ENCODE measurements at places on chromosomes 2 and 18. TPM values are rescaled to one million over a fixed set of nuclear protein-coding genes. Genes with fewer than 3 reads are reported as not detected.

The SERPINB7 gene
- polyA plus RNA-seq, result 1.1 TPM

The IL36G gene
- 6.2 TPM for polyA plus RNA-seq

The RAX gene
- polyA plus RNA-seq, result 0.01 TPM

The CTDP1 gene
- polyA plus RNA-seq, result 13.0 TPM

The LDLRAD4 gene
- polyA plus RNA-seq, result 0.79 TPM

The CIB4 gene
- polyA plus RNA-seq, result not detected

The TLX2 gene
- polyA plus RNA-seq, result not detected

The VAMP8 gene
- polyA plus RNA-seq, result 430 TPM

The ZSWIM2 gene
- not detected for polyA plus RNA-seq

The VWC2L gene
- polyA plus RNA-seq, result not detected

The MRO gene
- 0.16 TPM for polyA plus RNA-seq

The CNDP1 gene
- not detected for polyA plus RNA-seq

The SERPINB4 gene
- 19.3 TPM for polyA plus RNA-seq

The RGPD3 gene
- 0.12 TPM for polyA plus RNA-seq

The ZNF385B gene
- 0.22 TPM for polyA plus RNA-seq

The GAL3ST2 gene
- 0.10 TPM for polyA plus RNA-seq

The CAVIN2 gene
- 11.1 TPM for polyA plus RNA-seq

The SULT1C2 gene
- 0.04 TPM for polyA plus RNA-seq

The GNLY gene
- 1.7 TPM for polyA plus RNA-seq

The ELMOD3 gene
- polyA plus RNA-seq, result 8.7 TPM

The KCNIP3 gene
- polyA plus RNA-seq, result 2.0 TPM

The DSG1 gene
- polyA plus RNA-seq, result 8.9 TPM

The CSRNP3 gene
- 0.38 TPM for polyA plus RNA-seq

The CACNB4 gene
- polyA plus RNA-seq, result 1.2 TPM

The PROKR1 gene
- polyA plus RNA-seq, result 0.01 TPM

The CCDC74A gene
- polyA plus RNA-seq, result 3.4 TPM

The MATN3 gene
- 0.42 TPM for polyA plus RNA-seq

The HOXD4 gene
- polyA plus RNA-seq, result 1.0 TPM

The DNPEP gene
- polyA plus RNA-seq, result 49.6 TPM

The GKN1 gene
- 0.25 TPM for polyA plus RNA-seq

The GALR1 gene
- under 0.01 TPM for polyA plus RNA-seq

The EEF1B2 gene
- polyA plus RNA-seq, result 803 TPM

The SLC9A4 gene
- polyA plus RNA-seq, result 1.8 TPM

The SIX3 gene
- not detected for polyA plus RNA-seq

The ZNF532 gene
- polyA plus RNA-seq, result 9.9 TPM

Measured in esophagus (tissue), 2 donors.